ENCODE measurements at places on chromosomes 12 and 14. TPM values are rescaled to one million over a fixed set of nuclear protein-coding genes. Genes with fewer than 3 reads are reported as not detected.

The PRR4 gene
- polyA plus RNA-seq: 1.8 TPM

The IL31 gene
- not detected for polyA plus RNA-seq

The ESRRB gene
- polyA plus RNA-seq: 0.13 TPM

DNA sequence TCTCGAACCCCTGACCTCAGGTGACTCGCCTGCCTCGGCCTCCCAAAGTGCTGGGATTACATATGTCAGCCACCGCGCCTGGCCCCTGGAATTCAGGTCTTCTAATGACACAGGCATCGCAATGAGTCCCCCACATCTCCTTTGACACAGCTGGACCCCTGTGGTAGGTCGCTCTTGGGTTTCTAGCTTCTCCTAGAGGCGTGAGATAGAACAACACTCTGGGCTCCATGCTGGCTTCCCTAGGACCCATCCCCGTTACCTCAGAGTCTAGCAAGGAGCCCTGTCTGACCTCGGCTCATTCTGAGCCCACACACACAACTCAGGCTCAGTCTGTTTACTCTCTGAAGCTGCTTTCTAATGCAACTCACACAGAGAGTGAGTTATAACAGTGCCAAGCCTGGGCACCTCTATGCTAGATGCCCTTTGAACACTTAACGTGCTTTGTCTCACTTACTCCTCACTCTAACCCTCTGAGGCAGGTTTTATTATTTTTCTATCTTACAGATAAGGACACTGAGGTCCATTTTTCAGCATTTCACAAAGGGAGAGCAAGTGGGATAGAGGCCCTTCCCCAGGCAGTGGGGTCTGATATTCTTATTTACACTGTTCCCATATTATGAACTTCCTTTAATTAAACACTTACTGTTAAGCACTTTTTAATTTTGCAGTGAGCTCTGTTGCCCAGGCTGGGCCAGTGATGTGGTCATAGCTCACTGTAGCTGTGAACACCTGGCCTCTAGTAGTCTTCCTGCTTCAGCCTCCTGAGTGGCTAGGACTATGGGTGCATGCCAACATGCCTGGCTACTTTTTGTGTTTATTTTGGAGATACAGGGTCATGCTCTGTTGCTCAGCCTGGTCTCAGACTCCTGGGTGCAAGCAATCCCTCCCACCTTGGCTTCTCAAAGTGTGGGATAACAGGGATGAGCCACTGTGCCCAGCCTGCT lies 40.6 kb upstream of the RBM19 start:
- DNase-seq: no peak

- DNase-seq: no peak
Observed at GRCh38 chr12:6494258-6494743, 399 bp downstream of the NCAPD2 start.

- DNase-seq: no peak
Observed at GRCh38 chr14:37147310-37147880, 25.0 kb downstream of the SLC25A21 start.

DNA sequence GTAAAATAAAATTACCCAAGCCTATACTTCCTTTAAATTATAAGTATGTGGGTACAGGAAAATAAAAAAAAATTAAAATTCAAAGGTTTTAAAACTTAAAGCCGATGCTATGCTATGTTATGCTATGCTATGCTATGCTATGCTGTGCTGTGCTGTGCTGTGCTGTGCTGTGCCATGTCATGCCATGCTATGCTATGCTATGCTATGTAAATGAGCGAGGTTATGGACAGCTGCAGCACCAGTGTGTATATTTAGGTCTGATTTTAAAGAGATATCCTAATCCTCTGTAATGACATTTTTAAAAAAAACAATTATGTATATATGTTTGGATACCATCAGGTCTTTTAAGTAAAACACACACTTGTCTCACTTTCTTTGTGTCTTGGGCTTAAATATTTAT lies 1822.0 kb upstream of the SEL1L start:
- no peak for DNase-seq

- no peak for DNase-seq
Observed at GRCh38 chr12:132400011-132400641, 70.7 kb upstream of the GALNT9 start.

DNA sequence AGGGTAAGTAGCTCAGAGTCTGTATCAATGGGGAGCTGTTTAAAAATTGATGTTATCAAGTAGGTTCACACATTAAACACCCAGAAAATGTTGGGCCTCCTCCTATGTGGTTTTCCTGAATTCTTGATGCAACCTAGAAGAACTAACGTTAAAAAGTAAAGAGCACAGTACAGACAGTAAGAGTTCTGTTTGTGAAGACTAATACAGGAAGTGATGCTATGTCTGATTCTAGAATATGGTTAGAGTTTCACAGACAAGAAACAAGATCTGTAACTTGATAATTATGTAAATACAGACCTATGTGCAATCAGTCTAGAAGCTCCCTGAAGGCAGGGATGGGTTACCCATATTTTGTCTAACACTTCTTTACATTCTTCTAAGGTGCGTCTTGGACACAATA lies 214.9 kb upstream of the BTG1 start:
- peak; percentile 31 for DNase-seq

DNA sequence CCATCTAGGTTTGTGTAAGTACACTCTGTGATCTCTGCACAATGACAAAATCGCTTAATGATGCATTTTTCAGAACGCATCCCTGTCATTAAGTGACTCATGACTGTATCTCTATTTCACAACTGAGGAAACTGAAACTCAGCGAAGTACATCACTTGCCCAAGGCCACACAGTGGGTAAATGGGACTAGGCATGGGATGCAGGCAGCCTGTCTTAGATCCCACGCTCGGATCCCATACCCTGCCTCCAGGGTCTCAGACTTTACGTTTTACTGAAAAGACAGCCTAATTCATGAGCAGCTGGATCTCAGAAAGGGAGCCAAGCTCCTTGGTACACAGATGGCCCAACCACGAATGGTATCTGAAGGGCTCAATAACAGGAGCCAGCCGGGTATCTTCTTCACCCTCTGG lies 2.4 kb upstream of the MLEC start:
- DNase-seq: no peak
